ENCODE measurements at places on chromosomes 2 and 18.

DNA sequence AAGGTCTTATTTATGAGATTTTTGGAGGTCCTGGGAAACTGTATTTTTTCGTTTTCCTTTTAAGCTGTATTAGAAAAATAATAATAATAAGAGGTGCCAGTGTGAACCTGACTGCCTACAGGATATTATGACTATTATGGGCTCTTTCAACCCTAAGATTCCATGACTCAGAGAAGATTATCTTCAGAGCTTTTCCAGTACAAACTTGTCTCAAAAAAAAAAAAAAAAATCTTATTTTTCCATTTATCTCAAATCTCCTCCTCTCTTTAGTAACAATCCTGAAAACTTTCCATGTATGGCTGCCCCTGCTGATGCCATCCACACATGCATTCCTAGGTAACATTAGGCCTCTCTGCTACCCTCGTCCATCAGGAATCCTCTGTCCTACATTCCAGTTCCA is 36.7 kb upstream of the RPE start:
- no peak for DNase-seq

DNA sequence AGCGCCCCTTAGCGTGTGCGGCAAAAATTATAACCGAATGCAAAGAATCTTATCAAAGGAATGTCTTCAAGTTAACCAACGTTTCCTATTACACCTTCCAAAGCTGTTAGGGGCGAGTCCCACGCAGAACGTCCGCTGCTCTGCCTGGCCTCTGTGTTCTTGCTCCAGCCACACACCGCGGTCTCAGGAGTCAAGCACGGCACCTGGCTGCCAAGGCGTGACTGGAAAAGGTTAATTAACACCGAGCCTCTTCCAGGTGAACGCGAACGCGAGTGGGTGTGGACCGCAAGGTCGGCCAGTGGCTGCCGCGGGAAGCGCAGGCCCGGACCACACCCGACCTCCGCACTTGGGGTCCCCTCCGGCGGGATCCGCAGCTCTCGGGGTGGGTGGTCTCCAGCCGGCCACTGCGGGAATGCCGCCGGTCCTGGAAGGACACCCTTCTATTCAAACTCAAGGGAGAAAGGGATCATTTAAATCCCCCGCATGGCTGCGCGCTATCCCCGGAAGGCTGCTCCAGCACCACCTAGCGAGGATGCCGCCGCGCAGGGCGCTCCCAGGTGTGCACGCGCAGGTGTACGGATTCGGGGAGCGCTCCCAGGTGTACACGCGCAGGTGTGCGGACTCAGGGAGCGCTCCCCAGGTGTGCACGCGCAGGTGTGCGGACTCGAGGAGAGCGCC is 830 bp downstream of the CYB5A start:
- no peak for DNase-seq

DNA sequence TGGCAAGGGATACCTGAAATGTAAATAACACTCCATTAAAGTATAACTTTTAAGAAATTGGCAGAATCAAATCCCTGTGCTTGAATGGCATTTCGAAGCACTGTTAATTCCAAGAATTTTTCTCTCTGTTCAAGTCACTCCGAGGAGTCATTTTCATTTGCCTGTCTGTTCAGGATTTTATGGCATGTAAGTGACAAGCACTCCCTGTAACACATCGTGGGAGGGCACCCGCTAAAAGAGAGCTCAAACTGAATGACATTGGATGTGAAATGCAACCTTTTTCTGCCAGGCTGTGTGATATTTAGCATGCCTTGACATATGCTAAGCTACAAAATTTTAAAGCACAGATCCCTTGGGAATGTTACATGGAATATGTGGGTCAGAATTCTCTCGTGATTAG is 339.6 kb downstream of the LRRTM1 start:
- DNase-seq: no peak

- no peak for DNase-seq
Observed at GRCh38 chr2:241666627-241667400, 19.8 kb downstream of the DTYMK start.

GRCh38 chr2:238601433-238602222 is 174.9 kb downstream of the ASB1 start:
- DNase-seq: no peak

DNA sequence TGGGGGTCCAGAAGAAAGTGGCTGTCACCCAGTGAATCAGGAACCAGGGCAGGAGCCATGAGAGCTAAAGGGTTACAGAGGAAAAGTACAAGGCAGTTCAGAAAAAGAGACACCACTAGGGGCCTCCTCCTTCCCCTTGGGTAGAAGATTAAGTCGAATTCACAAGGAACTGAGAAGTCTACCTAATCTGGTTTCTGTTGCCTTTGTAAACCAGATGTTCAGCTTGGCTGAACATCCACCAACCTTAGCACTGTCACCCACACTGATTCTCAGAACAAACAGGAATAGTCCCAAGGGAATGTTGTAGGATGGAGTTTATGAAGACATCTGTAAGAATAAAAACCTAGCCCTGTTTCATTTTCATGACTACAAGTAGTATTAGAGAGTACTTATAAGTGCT is 90.4 kb upstream of the NOSTRIN start:
- DNase-seq: no peak

DNA sequence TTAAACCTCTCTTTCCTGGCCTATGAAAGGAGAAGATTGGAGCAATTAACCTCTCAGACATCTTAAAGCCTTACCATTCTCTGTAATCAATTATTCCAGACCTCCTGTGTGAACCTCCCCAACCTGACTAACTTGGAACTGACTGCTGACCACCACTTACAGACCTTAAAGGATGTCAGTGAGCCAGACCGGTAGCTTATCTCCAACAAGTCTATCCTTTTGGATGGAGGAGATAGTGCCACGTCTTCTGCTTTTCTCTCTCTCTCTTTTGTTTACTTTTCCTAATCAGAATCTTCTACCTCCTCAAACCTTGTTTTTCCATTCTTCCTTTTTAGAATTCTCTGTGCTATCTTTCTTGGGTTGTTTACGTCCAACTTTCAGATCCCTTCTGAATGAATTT is 57.2 kb downstream of the LRRTM1 start:
- no peak for DNase-seq

DNA sequence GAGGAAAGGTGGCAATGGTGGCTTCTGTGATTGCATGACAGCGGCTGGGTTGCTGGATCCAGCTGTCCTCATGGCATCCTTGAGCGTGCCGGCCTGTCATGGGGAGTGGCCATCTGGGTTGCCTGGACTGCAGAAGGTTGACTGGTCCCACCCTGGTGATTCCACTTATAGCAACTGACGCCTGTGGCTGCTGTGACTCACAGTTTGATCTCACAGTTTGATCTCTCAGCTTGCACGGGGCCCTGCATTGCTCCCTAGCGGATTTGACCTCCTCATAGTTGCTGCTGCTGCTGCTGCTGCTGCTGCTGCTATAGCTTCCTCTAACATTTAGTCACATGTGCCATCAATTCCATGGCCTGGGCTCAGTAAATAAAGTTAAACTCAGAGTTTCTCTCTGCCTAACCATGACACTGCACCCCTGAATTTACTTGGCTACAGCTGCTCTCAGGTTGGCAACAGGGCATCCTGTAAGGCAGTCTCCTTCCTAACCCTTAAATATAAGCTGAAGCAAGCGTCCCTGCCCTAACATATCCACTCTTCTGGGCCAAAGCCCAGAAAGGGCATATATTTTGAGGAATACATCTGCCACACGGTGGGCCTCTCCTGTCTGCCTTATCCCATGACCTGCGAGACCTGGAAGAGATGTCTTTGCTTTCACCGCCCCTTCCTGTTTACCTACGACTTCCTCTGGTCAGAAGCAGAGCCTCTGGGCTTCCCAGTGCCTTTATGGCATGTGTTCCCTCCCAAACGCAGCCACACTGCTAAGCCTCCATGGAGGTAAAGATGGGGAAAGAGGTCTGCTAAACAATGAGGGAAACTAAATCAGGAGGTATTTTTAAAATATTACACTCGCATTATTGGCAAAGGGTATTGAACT is 37.8 kb upstream of the CCDC150 start:
- DNase-seq: no peak

- DNase-seq: no peak
Observed at GRCh38 chr2:163690896-163691295, 44.9 kb downstream of the FIGN start.

GRCh38 chr2:222688917-222689316 is 17.5 kb downstream of the MOGAT1 start:
- DNase-seq: no peak

GRCh38 chr2:224846161-224846560 is 130.0 kb upstream of the CCDC195 start:
- no peak for DNase-seq

DNA sequence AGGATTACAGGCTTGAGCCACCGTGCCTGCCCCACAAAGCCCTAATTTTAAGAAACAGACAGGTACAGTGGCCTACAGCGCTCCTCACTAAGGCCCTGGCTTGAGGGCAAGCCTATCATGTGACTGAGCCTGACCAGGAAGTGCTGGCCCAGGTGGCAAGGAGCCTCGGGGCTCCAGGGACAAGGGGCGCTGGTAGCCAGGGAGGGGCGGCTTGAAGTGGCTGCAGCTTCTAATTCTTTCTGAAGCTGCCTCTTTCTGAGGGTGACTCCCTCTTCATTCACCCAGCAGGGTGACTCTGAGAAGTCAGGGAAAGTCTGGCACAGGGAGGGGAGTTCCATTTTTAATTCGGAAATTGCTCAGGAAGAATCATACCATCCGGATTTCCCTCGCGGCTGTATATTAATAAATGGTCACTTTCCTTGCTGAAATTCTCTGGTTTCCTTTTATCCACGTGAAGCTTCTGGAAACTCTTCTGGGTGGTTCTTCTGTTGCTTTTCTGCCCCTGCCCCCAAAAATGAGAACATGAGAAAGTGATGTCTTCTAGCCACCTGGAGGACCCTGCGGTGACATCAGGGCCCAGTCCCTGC is 115.7 kb downstream of the FAM210A start:
- DNase-seq: no peak

- no peak for DNase-seq
Observed at GRCh38 chr2:174020926-174021662, 55.9 kb upstream of the SP3 start.

DNA sequence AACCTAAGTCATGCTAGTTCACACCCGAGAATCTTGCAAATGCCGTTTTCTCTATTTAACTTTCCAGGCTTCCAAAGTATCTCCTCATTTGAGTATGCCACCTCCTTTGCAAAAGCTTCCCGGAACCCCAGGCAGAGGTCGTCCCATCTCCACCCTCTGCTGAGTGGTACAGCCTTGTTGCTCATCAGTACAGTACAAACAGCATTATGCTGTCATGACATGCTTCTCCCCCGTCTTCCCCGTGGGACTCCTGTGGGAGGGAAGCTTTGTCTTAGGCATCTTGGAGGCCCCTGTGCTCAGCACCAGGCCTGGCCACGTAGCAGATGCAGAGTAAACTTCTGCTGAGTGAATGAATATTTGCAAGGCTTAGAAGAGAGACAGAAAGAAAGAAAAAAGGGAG is 102.7 kb downstream of the CDCA7 start:
- no peak for DNase-seq

DNA sequence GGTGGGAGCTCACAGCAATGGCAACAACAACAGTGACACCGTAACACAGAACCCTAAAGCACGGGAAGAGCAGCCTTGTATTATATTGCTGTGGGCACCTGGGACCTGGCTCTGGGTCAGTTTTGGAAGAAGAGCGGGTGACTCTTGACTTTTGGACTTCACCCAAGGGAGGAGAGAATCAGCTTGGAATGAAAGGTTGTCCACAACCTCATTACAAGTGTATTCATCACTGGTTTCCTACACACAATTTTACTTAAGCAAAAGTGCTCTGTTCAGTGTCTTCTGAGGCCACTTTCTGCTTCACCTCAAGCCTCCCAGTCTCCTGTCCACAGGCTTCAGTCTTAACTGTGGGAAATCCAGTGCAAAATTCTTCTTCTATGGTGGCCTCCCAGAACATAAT is 263.8 kb downstream of the KCNE4 start:
- DNase-seq: no peak

DNA sequence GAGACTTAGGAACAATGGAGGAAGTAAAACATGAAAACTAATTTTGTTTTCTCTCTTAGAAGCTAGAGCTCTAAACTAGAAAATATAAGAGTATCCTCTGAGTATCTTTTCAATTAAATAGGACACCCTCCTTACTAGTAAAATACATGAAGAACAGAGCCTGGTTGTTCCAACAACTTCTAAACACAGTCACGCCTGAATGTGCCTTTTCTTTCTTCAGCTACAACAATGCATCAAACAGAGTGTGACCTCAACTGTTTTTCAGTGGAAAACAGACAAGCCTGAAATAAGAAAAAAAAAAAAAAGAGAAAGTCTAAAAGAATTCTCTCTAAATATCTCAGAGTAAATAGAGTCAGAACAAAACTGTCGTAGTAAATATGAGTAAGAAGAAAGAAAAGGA is 928.8 kb downstream of the CNTNAP5 start:
- DNase-seq: no peak

DNA sequence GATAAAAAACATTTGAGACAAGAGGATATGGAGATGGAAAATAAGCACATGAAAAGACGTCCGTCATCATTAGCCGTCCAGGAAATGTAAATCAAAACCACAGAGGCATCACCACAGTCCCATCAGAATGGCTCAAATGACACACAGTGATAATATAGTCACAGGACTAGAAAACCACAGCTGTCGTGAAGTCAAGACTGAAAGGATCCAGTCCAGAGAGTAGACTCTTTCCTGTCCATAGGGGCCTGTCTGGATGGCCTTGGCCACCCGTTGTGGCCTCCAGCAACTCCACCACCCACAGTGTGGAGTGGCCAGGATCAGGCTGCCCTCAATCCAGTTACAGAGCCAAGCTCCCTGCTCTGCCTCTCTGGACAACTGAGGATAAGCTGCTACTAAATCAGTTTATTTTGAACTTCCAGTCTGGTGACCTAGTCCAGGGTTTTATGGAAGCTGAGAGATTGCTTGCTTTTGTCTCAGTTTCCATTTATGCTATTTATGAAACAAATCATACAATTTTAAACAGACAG is 60.4 kb downstream of the RHOB start:
- no peak for DNase-seq

All from stimulated activated CD8-positive, alpha-beta memory T cell treated with anti-CD3 and anti-CD28 coated beads, Interleukin-4, amount 100 ng/mL, for 24 hours (primary cell).